Activated CD4-positive, alpha-beta T cell treated with anti-CD3 and anti-CD28 coated beads, Interleukin-2, amount 50 U/mL, for 4 hours (primary cell): ENCODE measurements at places on chromosomes 3 and 15.
A peak's percentile ranks its signal among the peaks of the same experiment; 100 is the strongest.

- no peak for DNase-seq
Observed at GRCh38 chr3:53023072-53023823, 22.6 kb downstream of the SFMBT1 start.

DNA sequence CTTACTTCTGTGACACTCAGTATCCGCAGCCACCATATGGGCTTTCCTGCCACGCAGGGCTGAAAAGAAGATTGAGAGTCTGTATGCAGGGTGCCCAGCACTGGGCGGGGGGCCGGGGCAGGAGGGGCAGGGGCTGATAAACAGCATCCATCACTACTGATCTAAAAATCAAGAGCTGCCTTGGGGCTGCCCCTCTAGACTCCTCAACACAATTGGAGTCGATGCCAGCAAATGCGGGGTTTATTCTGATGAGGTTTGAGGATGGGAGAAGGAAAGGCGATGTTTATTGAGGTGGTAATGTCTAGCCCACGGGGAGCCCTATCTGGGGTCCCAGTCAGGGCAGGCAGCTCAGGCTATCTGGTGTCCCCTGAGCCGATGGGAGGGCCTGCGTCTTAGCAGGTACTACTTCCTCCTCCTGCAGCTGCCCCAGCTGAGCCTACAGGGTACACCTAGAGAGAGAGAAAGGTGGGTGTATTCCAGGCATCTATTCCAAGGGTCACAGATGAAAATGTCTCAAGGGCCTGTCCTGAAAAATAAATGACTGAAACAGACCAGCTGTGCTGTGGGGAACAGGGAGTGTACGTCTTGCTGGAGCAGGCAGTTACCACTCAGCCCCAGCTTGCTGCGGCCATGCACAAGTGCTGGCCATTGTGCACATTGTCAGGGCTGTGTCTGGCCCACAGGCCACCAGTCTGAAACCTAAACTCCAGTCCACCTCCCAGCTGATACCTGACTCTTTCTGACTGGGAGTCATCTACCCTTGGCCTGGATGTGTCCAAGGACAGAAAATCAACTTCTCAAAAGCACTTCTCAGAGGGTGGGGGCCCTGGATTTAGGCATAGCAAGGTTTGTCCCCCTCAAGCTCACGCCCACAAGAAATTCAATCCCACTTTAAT is 19.5 kb downstream of the ISG20 start:
- no peak for DNase-seq

DNA sequence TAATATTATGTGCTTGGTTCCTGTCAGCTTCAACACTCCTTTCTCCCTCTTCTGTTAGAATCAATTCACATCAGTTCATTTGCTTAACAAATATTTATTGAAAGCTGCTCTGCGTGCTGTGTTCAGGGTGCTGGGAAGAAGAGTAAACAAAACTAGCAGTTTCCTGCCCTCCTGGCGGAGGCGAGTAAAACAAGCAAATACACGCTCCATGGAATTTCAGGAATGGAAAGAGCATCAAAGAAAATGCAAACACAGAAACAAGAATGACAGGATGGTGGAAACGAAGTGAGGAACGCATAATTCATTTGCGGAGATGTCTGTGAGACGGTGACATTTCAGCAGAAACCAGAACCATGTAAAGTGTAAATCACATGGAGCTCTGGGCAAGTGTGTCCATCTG is 49.4 kb upstream of the SPTSSB start:
- DNase-seq, result no peak

GRCh38 chr3:107446706-107447105 is 69.5 kb downstream of the CCDC54 start:
- no peak for DNase-seq

- DNase-seq, result no peak
Observed at GRCh38 chr3:33711100-33711499, 7.0 kb downstream of the CLASP2 start.

DNA sequence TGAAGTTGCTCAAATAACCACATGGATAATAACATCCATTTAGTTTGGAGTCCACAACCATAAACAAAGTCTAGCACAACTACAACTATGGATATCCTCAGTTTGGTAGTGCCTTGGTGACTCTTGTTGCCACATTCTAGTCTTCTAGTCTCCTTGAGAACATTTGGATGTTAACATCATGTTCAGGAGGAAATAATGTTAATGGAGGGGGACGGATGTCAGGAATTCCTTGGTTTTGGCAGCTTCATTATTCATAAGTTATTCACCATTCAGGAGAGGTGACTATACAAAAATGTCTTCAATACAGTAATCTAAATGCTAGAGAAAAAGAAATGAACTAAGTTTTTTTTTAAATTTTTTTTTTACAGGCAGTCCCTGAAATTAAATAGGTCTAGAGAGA is 26.4 kb upstream of the GABPB1 start:
- DNase-seq, result no peak

GRCh38 chr3:123286308-123287023 is 84.7 kb downstream of the SEC22A start:
- DNase-seq, result peak; percentile 7

- no peak for DNase-seq
Observed at GRCh38 chr3:7813365-7813764, 688.3 kb upstream of the LMCD1 start.

GRCh38 chr15:85444122-85444745 is 63.8 kb downstream of the AKAP13 start:
- no peak for DNase-seq

GRCh38 chr3:104269771-104270170 is 1096.9 kb upstream of the ALCAM start:
- DNase-seq, result no peak

- no peak for DNase-seq
Observed at GRCh38 chr3:10709110-10709781, 106.8 kb upstream of the SLC6A11 start.

DNA sequence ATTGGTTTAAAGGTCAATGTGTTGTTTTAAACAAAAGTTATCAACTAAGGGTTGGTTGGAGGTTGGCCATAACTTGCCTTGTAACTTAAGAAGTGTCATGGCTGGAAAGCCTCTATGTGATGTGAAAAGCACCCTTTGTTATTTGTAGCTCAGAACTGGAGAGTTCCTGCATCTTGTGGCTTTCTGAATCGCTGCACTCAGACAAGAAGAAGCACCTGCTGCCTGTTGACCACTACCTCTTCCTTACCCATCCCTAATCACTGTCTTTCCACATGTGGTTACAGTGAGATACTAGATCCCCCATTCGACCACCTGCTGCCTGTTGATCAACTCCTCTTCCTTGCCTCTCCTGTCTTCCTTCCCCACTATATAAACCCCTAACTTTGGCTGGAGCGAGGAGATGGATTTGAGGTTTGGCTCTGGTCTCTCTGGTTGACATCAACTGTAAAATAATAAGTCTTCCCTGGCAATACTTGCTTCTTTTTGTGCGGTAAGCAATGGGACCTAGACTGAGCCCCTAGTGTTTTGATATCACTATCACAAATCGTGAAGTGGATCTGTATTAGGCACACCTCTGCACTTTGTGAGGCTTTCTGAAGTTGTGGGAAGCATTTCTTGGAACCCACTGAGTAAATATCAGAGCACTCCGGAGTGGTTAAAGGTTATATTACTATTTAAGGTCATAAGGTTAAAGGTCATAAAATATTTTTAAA is 13.8 kb downstream of the RPL39L start:
- DNase-seq, result no peak

DNA sequence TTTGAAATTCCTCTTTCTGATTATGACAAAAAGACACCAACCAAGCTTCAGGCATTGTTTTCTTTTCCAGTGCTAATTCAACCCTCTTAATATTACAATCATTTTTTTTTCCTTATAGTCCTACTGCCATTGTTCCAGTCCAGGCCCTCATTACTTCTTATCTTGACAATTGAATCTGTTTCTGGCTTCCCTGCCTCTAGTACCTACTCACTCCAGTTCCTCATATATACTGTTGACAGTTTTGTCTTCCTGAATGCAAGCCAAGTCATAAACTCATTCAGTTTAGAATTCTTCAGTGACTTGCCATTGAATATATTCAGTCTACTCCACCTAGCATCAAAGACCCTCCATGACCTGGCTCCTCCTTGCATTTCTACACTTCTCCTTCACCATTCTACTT is 507.4 kb downstream of the FGF12 start:
- no peak for DNase-seq

- DNase-seq, result no peak
Observed at GRCh38 chr3:46852334-46852720, 10.9 kb downstream of the MYL3 start.

- no peak for DNase-seq
Observed at GRCh38 chr3:147507638-147508286, 98.6 kb downstream of the ZIC1 start.

DNA sequence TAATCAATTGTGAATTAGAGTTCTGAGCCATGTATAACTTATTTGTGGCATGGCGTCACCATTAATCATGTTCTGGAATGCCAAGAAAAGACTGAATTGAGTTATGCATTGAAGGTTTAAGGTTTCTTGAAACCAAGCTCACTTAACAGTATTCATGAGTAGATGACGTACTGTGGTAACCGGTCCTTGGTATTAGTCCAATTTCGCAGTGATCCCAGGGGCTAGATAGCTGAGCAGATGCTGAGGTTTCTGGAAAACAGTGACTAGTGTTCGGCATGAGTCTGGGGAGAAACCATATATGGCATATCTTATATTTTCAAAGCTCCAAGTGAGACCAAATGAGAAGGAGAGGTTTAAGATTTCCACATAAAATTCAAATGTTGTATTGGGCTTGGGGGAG is 218.3 kb upstream of the LYSMD4 start:
- no peak for DNase-seq

DNA sequence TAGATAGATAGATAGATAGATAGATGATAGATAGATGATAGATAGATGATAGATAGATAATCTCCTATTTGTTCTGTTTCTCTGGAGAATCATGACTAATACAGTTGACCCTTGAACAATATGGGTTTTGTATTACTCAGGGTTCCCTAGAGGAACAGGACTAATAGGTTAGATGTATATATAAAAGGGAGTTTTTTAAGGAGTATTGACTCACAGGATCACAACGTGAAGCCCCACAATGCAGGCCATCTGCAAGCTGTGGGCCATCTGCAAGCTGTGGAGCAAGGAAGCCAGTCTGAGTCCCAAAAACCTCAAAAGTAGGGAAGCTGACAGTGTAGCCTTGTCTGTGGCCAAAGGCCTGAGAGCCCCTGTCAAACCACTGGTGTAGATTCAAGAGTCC is 67.6 kb downstream of the PYDC2 start:
- DNase-seq, result no peak

GRCh38 chr3:114242947-114243346 is 5.6 kb upstream of the ZNF80 start:
- DNase-seq, result no peak

DNA sequence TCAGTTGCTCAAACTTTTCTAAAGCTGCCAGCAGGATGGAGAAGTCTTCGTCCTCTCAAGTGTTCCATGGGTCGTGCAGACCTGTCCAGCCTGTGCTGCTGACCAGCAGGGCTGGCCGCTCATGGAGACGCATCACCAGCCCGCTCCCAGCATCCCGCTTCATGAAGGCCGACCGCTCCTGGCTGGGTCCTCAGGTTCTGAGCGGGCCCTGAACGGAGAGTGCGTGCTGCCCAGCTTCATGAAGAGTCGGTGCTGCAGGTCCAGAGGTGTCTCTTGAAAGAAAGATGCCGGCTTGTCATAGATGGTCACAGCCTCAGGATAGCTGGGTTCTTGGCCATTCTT is 75.8 kb upstream of the KCNAB1 start:
- DNase-seq, result no peak

DNA sequence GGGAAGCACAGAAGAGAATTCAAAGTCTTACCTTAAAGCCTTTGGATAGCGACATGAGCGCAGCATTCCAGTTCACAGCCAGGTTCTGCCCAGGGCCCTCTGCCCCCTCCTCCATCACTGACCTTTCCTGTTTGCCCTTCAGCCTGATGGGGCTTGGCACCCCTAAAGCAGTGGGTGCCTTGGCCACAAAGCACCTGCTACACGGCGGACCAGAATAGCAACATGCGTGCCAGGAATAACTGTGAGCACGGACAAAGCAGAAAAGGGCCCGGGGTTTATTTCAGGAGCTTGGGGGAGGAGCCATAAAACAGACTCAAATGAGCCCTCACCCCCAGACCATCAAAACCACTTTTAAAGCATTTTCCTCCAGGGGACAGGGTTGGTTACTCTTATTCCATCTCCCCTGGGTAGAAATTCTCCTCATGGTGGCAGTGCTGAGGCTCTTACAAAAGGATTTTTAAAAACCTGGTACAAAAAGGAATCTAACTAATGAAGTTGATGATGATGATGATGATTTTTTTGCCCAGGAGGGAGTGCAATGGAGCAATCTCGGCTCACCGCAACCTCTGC is 135.4 kb downstream of the KLF13 start:
- no peak for DNase-seq

DNA sequence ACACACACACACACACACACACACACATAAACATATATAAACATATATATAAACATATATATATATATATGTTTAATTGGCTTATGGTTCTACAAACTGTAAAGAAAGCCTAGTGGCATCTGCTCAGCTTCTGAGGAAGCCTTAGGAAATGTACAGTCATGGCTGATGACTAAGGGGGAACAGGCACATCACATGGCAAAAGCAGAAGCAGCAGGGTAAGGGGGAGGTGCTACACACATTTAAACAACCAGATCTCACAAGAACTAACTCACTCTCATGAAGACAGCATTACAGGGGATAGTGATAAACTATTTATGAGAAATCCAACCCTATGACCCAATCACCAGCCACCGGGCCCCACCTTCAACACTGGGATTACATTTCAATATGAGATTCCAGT is 922.9 kb downstream of the SI start:
- no peak for DNase-seq

GRCh38 chr3:53850895-53851294 is 4.5 kb downstream of the IL17RB start:
- DNase-seq, result no peak

DNA sequence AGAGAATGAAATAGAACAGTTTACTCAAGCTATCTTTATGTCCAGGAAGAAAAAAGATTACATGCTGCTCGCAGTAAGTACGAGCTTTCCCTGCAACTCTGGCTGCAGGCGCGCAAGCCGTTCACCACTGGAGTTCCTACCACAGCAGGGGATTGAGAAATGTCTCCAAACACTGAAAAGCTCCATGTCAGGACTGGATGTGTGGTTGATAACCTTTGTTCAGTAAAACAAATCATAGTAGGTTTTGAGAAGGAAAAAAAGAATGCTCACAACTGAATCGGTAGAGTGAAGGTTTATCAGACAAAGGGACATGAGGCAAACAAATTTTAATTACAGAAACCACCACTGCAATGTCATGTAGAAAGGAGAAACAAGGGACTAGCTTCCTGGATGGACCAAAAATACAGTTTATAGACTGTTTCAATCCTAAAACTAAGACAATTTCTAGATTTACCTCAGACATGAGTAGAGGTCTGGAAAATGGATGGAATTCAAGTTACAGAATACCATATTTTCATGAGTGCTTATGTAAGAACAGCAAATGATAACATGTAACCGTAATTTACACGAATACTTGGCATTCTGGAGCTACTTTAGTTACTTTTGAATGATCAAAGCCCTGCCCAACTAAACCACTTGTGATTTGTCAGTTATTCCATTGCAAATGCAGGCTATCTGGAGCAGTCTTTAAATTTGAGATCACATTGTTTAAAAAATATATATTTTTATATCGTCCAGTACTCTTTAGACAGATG is 471.1 kb downstream of the SHQ1 start:
- DNase-seq, result no peak

GRCh38 chr3:188394623-188395022 is 240.7 kb downstream of the LPP start:
- DNase-seq, result no peak
